Adipose tissue (tissue), 3 donors: ENCODE measurements at places on chromosomes 3 and 15. TPM values are rescaled to one million over a fixed set of nuclear protein-coding genes. Genes with fewer than 3 reads are reported as not detected.

The CD200 gene
- polyA plus RNA-seq, result 25.7 TPM

The SNTN gene
- not detected for polyA plus RNA-seq

The ASB14 gene
- polyA plus RNA-seq, result not detected

The SLCO3A1 gene
- polyA plus RNA-seq, result 3.5 TPM

The GLDN gene
- 2.5 TPM for polyA plus RNA-seq

The TXNRD3 gene
- polyA plus RNA-seq, result 5.7 TPM

The CCDC9B gene
- 4.3 TPM for polyA plus RNA-seq

The GHSR gene
- polyA plus RNA-seq, result not detected

The MUSTN1 gene
- polyA plus RNA-seq, result 129 TPM

The TMEM45A gene
- polyA plus RNA-seq, result 18.2 TPM

The HYPK gene
- 12.3 TPM for polyA plus RNA-seq

The HCN4 gene
- under 0.01 TPM for polyA plus RNA-seq

The KBTBD13 gene
- polyA plus RNA-seq, result 0.03 TPM

The EEF1AKMT4 gene
- 4.4 TPM for polyA plus RNA-seq

The TMEM212 gene
- not detected for polyA plus RNA-seq

The LEKR1 gene
- 0.64 TPM for polyA plus RNA-seq

The KIF15 gene
- 0.16 TPM for polyA plus RNA-seq

The SAXO2 gene
- polyA plus RNA-seq, result not detected

The TYRO3 gene
- polyA plus RNA-seq, result 13.2 TPM

The HHLA2 gene
- 0.25 TPM for polyA plus RNA-seq

The XCR1 gene
- polyA plus RNA-seq, result 0.06 TPM

The RNF13 gene
- 31.6 TPM for polyA plus RNA-seq

The GOLGA6D gene
- polyA plus RNA-seq, result not detected

The ALS2CL gene
- 11.2 TPM for polyA plus RNA-seq

The GUCA1C gene
- 0.22 TPM for polyA plus RNA-seq

The PLSCR5 gene
- polyA plus RNA-seq, result not detected

The SMCO1 gene
- not detected for polyA plus RNA-seq

The FSD2 gene
- polyA plus RNA-seq, result not detected

The AQP9 gene
- 0.69 TPM for polyA plus RNA-seq

The GNB4 gene
- polyA plus RNA-seq, result 12.7 TPM

The NAALADL2 gene
- polyA plus RNA-seq, result 0.67 TPM

The AHSG gene
- polyA plus RNA-seq, result not detected

The TRPC1 gene
- polyA plus RNA-seq, result 0.78 TPM

The FHIT gene
- polyA plus RNA-seq, result 3.3 TPM

The MITF gene
- polyA plus RNA-seq, result 1.6 TPM
